ENCODE measurements at places on chromosomes 7 and 10.

DNA sequence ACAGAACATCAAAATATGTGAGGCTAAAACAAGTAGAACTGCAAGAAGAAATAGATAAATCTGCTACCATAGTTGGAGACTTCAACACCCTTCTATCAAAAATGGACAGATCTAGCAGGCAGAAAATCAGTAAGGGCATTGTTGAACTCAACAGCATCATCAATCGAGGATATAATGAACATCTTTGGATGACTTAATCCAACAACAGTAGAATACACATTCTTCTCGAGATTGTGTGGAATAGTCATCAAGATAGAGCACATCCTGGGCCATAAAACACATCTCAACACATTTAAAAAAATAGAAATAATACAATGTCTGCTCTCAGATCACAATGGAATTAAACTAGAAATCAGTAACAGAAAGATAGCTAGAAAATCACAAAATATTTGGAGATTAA lies 9.9 kb downstream of the IGFBP1 start:
- no peak for DNase-seq

DNA sequence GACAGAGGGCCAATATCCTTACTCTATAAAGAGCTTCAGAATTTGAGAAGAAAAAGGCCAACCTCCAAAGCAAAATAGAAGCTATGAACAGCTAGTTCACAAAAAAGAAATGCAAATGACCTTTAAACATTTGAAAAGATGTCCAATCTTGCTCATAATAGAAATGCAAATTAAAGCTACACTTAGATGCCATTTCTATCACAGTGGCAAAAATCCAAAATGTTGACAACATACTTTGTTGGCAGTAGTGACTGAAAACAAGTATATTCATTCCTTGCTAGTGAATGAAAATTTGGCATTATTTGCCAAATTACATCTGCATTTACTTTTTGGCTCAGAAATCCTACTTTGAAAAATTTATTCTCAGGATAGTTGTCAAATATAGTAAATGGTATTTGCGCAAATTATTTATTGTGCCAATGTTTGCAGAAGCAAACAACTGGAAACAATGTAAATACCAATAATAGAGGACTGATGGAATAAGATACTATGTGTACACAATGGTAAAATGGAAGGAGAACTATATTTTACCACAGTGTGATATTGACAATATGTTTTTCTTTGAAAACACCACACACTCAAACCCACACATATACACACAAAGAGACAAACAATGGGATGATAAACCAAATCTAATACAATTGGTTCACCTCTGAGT lies 9.4 kb downstream of the TMEM106B start:
- DNase-seq = no peak

DNA sequence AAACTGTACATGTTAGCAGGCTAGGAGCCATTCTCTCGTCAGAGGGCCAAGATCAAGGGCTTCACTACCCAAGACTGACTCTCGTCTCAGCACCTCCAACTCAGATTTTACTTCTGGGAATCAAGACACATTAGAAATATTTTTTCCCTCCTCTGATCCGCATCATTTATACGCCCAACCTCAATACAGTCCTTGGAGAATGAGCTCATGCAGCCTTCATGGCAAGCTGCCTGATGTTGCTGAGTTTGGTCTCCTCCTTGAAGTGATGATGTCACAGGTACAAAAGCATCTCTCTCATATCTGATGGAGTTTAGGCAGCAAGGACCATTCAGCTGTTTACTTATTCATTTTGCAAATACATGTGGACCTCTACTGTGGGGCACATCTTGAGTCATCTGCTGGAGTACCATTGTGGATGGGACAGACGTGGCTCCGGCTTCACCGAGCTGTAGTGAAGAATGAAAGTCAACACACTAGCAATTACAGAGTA lies 114.0 kb downstream of the BMPER start:
- DNase-seq = no peak

DNA sequence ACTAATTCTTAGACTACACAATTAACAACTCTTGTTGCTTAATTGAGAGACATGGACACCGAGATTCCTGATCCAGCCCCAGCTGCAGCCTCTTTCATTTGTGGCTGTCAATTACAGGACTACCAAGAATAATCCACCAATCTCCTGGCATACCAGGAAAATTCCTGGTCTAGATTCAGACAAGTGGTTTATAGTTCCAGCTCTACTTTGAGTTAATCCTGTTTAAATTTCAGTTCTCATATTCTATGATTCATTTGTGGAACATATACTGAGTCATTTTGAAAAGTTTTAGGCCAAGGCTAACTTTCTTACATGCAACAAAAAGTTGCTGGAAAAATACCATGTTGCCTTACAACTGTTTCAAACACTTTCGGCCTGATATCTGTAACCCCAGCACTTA lies 253.5 kb downstream of the MAGI2 start:
- DNase-seq = no peak

DNA sequence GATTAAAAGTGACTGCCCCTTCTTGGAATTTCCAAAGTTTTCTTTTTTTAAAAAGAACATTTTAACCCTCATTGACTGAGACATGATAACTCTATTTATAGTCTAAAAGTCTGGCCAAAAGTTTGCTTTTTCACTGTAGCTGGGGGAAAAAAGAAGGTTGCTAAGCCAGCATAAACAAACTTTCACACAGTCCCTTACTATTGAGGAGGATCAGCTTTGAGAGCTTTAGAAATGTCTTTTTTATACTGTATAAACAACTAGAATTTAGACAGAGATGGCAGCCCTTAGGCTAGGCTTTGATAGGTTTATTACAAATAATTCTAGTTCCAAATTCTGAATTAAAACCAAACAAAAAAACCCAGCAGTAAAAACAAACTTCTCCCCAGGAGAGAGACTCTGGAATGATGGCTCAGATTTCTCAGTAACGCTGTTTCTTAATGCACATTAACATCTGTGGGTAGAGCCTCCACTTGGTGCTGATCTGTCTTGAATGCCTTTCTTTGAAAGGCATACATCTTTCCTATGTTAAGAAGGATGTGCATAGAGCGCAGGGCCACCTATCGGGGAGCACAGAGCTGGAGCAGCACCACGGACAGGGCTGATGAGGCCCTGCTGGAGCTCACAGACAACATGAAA lies 100.9 kb upstream of the PDLIM1 start:
- DNase-seq = no peak

DNA sequence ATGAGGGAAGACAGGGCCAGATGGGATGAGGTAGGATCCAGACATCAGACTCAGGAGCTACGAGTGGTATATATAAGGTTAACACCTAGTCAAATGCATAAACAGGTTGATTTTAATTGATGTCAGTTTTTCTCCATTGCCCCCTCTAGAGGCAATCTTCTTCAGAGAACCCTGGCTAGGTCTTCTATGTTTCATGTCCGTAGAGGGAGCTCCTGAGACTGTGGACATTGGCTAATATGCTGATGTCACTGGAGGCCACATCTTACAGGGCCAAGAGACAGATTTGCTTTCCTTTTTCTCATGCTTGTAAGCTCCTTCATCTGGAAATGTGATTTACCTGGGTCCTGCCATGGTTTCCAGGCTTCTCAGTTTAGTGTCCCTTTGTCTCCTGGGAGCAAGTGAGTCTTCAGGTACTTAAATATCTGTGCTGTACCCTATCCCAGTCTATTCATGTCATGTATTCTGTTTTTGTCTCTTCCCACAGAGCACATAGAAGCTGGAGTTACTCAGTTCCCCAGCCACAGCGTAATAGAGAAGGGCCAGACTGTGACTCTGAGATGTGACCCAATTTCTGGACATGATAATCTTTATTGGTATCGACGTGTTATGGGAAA lies 161.6 kb upstream of the PRSS1 start:
- no peak for DNase-seq

- no peak for DNase-seq
These were observed 26.3 kb upstream of the COL1A2 start for GRCh38 chr7:94368371-94368791.

DNA sequence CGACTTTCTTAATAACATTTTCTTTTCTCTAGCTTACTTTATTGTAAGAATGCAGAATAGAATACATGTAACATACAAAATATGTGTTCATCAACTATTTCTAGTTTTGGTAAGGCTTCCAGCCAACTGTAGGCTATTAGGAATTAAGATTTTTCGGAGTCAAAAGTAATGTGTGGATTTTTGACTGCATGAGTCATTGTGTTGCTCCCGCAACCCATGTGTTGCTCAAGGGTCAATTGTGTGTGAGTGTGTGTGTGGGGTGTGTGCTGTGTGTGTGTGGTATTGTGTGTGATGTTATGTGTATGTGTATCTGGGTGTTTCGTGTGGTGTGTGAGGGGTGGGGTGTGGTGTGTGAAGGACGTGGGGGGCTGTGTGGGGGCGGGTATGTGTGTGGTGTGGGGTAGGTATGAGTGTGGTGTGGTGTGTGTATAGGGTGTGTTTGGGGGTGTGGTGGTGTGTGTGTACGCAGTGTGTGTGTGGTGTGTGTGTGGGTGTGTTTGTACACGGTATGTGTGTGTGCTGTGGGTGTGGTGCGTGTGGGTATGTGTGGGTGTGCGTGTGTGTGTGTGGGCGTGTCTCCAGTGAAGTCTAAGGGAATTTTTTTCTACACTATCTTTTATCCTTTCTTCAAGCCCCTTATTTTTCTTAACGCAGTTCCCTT lies 60.5 kb downstream of the RSU1 start:
- DNase-seq = no peak

DNA sequence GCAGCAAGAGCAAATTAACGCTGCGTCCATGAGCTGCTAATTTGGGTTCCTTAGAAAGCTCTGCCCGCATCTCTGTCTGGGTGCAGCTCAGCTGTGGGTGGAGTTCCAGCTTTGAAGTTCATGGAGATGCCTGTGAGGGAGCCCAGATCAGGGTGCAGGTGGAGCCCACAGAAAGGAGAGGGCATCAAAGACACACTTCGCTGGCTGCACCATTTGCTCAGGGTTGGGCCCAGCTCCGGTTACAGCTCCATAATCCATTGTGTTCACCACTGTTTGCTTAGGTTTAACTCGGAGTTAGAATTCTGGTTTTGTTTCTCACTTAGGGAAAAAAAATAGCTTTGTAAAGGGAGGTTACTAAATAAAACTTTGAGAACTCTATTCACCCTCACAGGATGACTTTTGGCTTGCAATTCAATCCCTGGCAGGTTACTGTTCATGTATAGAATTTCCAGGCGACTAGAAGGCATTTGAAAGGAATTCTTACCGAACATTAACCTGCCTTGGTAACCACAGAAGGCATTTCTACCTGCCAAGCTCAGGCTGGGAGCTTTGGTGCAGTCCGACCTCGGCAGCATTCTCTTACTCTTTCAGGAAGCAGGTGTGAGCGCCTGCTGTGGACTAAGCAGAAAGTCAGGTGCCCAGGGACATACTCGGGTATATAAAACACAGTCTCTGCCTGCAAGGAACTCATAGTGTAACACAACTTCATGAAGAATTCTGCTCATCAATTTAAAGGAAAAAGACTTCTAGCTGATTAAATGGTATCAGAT lies 179.5 kb upstream of the RNF32 start:
- DNase-seq = no peak

- DNase-seq = no peak
These were observed 40.7 kb downstream of the ANK3 start for GRCh38 chr10:60348982-60349381.

GRCh38 chr10:115969591-115969990 lies 303.4 kb downstream of the GFRA1 start:
- no peak for DNase-seq

DNA sequence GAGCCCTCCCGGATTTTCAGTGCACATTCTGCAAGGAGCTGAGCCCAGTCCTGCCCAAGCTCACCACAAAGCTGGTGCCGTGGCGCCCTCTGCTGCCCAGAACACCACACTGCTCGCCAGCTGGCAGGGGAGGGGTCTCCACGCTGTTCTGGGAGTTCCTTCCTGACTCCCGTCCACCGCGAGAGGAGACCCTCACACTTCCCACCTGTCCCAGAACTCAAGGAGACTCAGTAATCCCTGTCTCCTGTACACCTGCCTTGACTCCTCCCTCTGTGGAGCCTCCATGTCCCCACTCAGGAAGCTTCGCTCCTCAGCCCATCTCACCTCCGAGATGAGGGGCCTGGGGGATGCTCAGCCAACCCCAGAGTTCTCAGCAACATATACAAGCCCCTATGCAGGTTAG lies 11.3 kb downstream of the C10orf105 start:
- peak; percentile 17 for DNase-seq

DNA sequence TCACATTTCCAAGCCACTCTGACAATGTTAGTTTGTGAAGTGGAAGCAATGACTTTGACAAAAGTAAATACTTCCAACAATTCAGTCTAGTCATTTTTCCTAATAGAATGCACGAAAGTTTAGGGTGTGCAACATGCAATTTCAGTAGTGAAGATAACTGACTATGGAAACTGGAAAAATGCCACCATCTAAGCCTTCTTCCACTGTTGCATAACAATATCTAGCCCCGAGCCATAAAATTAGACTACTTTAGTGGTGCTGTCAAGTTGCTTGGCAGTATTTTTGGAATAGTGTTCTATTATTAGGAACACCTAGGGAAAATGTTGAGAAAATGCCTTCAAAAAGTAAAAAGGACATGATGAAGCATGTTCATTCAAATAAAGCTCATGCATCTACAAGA lies 17.9 kb downstream of the SEMA3A start:
- no peak for DNase-seq

GRCh38 chr10:80894311-80894791 lies 356.6 kb downstream of the SH2D4B start:
- DNase-seq = no peak

GRCh38 chr10:117164592-117165537 lies 26.8 kb upstream of the VAX1 start:
- no peak for DNase-seq

DNA sequence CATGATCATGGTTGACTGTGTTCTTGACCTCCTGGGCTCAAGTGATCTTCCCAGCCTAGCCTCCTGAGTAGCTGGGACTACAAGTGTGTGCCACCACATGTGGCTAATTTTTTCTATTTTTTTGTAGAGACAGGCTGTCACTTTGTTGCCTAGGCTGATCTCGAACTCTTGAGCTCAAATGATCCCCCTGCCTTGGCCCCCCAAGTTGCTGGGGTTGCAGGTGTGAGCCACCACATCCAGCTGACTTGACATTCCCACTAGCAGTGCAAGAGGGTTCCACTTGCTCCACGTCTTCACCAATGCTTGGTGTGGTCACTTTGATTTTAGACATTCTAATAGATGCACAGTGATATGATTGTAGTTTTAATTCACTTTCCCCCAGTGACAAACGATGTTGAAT lies 25.1 kb downstream of the CYP26A1 start:
- no peak for DNase-seq

GRCh38 chr10:107103174-107104025 lies 61.1 kb downstream of the SORCS1 start:
- DNase-seq = no peak

- DNase-seq = no peak
These were observed 161.5 kb upstream of the KLF6 start for GRCh38 chr10:3946234-3947229.

GRCh38 chr10:92538231-92538958 lies 35.5 kb downstream of the IDE start:
- DNase-seq = no peak

DNA sequence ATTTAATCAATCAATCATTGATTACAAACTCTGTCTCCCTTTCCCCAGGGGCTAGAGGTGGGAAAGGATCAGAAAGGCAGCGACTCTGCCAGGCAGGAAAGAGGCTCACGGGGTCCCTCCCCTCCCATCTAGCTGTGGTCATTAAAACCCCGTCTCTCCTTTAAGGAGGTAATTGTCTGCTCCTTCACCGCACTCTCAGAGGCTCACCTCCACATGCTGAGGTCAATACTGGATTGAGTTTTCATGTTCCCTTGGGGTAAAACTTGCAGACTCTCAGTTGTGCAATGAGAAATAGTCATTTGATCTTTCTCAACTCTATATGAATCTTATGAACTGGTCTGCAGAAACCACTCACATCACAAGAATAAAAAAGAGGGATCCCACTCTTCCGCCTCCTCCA lies 368.8 kb downstream of the ADRA2A start:
- no peak for DNase-seq

All from stimulated activated CD4-positive, alpha-beta T cell treated with anti-CD3 and anti-CD28 coated beads, Interleukin-1b, Interleukin-23, amount 100 ng/mL, for 1 hour (primary cell).